ENCODE measurements at places on chromosomes 2 and 18.

DNA sequence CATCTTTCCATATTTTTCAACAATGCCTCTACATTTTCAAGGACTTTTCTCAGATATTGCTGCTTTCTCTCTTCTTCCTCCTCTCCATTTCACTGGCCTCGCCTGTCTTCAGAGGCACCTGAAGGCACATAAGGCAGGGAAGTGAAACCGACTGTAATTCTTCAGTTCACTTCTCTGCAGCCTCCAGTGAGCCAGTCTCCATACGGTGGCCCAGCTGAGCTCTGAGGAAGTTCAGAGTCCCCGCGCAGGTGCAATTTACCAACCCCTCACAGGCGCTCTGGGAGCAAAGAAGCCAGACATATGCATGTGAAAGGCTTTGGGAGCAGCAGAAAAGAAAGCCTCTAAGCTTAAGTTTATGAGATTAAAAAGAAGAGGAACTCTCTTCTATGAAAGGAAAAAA is 12.4 kb downstream of the KLHL14 start:
- DNase-seq, result no peak

- DNase-seq, result no peak
Measured at GRCh38 chr18:56139792-56140254, 498.6 kb downstream of the TXNL1 start.

- no peak for DNase-seq
Measured at GRCh38 chr18:31581498-31582197, 10.0 kb upstream of the TTR start.

GRCh38 chr2:134144081-134144596 is 109.7 kb upstream of the MGAT5 start:
- no peak for DNase-seq

GRCh38 chr2:143480601-143481236 is 351.5 kb downstream of the ARHGAP15 start:
- DNase-seq, result no peak

- no peak for DNase-seq
Measured at GRCh38 chr2:119688616-119689015, 9.6 kb downstream of the TMEM177 start.

DNA sequence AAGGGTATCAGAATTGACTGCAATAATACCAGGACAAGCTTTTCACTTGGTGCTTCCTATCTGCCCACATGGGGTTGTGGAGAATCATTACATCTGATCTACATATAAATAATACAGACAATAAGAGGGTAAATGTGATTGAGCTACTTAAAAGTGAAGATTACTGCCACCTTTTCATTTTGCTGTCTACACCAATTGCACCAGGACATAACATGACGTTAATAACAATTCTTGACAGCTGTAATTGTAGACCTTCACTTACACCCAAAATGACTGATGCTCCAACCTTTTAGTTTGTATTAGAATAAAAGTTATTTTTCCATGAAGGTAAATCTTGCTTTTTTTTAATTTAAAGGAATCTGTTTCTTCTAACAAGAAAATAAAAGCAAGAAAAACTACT is 36.5 kb upstream of the TTN start:
- no peak for DNase-seq

- DNase-seq, result no peak
Measured at GRCh38 chr2:178420463-178420999, 30.4 kb downstream of the PRKRA start.

DNA sequence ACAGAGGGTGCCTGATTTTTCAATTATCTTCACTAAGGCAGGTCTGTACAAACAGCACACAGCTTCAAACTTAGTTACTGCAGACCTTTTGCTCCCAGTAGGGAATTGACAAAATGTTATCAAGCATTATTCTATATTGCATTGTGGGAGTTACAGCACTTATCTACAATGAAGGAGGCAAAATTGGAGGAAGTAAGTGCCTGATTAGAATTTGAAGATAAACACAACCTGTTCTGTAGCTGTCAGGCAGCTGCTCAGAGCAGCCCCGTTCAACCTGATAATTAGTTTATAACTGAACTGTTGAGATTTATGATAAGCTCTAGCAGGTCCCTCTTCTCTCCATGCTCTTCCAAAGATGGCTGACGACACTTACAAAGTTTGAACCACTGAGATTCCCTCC is 364.4 kb upstream of the CYRIA start:
- no peak for DNase-seq

DNA sequence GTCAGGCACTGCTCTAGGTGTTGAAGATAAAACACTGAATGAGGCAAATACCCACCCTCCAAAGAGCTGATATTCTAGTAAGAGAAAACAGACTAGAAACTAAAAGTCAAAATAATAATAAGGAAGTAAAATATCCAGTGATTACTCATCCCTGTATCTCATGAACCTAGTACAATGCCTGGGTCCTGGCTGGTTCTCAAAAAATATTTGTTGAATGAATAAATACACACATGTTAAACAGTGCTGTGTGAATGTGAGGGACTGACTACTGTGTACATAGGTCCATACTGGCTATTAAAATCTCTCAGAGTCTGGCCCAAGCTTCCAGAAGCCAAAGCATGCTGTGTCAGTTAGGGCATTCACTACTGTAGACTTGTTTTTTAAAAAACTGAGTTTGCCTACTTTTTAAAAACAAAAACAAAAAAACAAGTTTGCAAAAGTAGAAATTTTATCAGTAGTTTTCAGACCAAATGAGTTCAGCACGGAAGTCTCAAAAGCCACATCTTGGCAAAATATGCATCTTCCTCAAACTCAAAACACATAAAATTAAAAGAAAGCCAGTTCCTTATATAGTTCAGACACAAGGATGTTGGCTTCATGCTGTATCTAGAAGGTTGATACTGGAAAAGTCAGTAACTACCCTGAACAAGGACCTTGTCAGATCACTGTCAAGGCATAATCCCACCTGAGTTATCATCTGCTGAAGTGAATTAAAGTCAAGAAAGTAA is 136.2 kb downstream of the THADA start:
- DNase-seq, result no peak

DNA sequence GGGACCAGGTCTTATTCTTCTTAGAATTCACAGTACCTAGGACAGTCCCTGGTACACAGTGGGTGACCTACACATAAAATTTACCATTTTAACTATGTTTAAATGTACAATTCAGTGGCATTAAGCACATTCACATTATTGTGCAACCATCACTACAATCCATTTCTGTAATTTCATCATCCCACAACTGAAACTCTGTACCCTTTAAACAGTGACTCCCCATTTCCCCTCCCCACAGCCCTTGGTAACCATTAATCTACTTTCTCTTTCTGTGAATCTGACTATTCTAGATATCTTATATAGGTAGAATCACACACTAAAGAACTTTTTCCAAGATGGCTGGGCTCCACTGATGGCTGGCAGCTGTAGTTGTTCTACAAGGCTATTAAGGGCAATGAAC is 41.6 kb downstream of the GFPT1 start:
- no peak for DNase-seq

GRCh38 chr2:231597014-231597611 is 4.4 kb downstream of the TEX44 start:
- DNase-seq, result no peak

- DNase-seq, result no peak
Measured at GRCh38 chr2:71619230-71619741, 165.9 kb downstream of the DYSF start.

Measured in stimulated activated CD8-positive, alpha-beta memory T cell treated with anti-CD3 and anti-CD28 coated beads, Interleukin-15, amount 100 ng/mL, for 4 hours (primary cell).